Epithelial cell of esophagus (primary cell): ENCODE measurements at places on chromosomes 7 and 10.

DNA sequence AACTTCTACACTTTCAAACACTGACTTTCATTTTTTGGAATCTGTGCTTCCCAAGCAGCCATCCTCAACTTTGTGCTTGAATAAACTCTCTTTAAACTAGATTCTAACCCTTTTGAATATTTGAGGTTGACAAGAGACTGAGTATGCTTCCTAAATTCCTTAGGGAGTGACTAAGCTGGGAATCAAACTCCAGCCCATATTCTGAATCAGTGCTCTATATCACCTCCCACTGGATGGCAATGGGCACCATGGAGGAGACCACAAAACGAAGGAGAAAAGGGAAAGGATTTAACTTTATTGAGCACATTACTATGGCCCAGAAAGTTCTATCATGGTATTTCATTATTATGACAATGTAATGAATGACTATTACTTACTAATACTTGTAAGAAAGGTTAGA, 17.2 kb upstream of the SLC26A4 start:
- DNase-seq = peak; percentile 40

DNA sequence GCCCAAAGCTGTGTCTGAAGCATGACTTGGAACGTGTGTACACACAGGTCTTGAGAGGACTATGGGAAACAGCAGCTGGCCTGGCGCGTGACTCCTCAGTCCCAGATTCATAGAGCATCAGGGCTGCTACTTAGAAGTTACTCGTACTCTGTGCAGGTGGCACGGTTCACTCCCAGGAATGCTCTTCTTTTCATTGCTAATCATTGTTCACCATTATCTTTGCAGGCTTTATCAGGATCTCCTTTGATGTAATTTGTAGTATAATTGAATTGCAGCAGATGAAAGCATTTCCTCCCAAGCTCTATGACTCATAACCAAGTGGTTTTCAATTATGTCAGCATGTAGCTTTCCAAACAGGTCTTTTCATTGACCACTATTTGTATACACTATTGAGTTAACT, 938.9 kb downstream of the NRG3 start:
- DNase-seq = peak; percentile 7

DNA sequence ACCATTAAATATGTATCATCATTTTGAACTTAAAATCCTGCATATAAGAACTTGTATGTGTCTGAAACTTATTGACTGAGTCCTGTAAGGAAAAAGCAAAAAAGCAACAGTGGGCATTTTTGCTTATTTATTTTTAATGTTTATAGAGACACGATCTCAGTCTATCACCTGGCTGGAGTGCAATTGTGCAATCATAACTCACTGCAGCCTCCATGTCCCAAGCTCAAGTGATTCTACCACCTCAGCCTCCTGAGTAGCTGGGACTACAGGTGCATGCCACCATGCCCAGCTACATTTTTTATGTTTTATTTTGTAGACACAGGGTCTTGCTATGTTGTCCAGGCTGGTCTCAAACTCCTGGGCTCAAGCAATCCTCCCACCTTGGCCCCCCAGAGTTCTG, 32.2 kb downstream of the MYL10 start:
- no peak for DNase-seq

- DNase-seq = peak; percentile 32
These were observed 19.8 kb upstream of the FAM133B start for GRCh38 chr7:92609921-92610518.

- DNase-seq = peak; percentile 98
These were observed 19.4 kb upstream of the TNS3 start for GRCh38 chr7:47601119-47601880.

DNA sequence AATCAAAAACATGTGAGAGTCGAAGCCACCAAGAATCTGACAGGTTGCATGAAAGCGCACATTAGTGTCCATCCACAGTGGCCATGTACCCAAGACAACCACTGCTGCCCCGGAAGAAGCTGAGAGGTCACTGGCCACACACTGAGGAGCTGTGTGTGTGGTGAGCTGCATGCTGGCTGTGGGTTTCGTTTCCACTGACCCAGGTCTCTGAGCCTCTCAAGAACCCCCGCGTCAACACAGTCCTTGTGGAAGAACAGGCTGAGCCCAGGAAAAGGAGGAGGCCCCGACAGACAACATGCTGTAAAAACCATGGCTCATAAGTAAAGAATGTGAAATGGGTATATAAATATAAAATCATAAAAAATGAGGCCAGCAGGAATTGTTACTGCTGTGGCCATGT, 8.2 kb downstream of the VIPR2 start:
- no peak for DNase-seq

- no peak for DNase-seq
These were observed 494.0 kb downstream of the KIF20B start for GRCh38 chr10:90195288-90195840.

DNA sequence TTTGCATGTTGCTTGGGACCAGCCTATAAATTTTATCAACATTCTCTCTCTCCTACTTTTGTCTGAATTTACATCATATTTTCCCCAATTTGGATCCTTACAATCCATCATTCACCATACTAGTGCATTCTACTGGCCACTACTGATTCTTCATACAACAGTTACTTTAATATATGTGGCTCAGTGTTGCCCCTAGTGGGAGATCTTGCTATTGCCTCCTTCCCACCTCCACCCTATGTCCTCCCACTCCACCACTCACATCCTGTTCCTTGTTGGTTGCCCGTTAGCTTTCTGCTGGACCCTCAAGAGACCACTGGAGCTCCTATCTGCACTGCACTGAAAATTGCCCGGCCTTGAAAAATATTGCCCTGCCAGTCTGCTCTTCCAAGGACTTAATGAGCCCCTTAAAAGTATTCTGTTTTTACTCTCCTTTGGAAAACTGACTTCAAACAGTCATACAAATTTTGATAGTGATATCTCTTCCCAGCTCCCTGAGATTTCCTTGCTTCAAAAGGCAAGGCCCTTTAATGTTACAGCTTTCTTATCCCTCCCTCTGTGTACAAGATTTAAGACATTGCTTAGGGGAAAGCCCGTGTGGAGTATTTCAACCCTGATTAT, 243.2 kb upstream of the TMEM229A start:
- peak; percentile 51 for DNase-seq

DNA sequence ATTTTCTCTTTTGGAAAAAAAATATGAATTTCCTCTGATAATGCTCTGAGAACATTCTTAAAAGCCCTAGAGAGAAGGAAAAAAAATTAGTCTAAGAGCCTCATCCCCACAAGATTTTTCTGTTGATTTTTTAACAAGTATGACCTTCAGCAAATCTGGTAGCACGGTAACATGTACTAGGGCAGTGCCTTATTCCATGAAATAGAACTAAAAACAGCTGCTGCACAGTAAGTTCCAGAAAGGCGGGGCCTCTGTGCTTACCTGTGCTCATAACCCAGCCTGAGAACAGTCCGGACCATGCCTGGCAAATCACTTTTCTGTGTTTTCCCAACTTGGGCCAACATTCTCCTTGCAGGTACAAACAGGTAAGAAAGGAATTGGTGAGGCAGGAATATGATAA, 519.1 kb upstream of the AKR1E2 start:
- DNase-seq = peak; percentile 56

GRCh38 chr7:40621592-40621998, 486.8 kb downstream of the SUGCT start:
- no peak for DNase-seq

DNA sequence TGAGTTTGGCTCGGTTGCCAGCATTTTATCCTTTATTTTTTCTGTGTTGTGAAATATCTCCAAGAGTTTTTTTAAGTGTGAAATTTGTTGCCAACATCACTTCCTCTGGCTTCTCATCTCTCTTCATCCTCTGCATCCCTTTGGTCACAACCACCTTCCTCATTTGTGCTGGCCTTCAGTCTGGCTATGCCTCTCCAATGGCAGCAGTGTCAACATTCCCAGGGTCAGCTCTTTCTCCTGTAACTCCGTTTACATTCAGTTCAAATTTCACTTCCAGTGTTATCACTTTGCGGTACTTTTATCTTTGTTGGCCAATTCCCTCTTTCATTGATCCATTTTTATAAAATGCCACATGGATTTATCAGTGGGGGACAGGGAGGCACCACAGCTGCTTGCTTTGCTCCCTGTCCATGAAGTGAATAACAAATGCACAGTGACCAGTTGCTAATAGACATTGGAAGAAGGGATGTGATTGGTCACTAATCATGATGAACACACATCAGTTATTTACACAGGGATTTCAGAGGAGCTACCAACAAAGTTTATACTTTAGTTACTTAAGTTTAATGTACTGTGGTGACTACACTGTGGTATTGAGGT, 311.4 kb upstream of the LRGUK start:
- DNase-seq = no peak

GRCh38 chr10:62924344-62924748, 108.2 kb upstream of the EGR2 start:
- DNase-seq = peak; percentile 40

GRCh38 chr10:111593578-111593977, 516.7 kb downstream of the ADRA2A start:
- DNase-seq = peak; percentile 42

- DNase-seq = peak; percentile 51
These were observed 967 bp upstream of the GLI3 start for GRCh38 chr7:42237811-42238541.

DNA sequence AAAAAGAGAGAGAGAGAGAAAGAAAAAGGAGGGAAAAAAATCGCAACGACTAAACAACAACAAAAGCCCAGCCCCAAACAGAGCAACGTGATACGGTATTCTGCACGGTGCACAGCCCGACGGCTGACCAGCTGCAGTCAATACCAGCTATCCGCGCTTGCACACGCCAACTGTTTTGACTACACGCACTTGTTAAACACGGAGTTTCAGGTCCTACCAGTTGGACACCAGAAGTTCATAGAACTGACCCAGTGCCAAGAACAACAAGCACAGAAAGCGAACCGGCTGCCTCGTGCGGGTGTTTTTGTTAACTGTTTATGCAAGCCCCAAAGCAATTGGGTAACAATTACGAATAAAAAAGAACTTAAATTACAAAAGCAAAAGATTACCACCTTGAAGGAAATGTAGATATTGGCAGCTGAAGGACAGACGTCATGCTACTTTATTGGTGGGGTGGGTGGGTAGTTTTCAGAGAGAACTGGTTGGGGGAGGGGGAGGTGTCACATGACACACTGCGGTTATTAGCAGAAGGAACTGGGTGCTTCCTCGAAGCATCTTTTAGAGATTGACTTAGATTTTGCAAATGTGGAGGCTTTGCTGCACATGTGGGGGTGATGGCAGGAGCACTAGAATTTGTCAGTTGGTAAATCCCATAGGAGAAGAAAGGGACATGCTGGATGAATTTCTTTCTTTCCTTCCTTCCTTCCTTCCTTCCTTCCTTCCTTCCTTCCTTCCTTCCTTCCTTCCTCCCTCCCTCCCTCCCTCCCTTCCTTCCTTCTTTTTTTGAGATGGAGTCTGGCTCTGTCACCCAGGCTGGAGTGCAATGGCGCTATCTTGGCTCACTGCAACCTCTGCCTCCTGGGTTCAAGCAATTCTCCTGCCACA, 110.6 kb upstream of the EFCAB10 start:
- peak; percentile 90 for DNase-seq

DNA sequence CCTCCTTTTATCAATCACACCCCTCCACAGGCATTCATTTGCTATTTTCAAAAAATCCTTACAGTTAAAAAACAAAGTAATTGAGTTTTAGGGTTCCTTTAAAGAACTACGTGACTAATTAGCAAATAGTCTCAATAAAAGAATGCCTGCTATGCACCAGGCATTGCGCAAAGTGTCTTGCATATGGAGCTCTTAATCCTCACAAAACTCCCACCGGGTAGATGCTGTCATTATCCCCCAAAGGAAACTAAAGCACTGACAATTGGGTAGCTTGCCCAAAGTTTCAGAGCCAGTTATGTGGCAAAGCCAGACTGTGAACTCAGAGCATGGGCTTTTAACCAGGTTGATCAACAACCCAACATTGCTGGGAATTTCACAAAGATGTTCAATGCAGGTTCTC, 305.7 kb downstream of the ELMO1 start:
- no peak for DNase-seq

- DNase-seq = no peak
These were observed 48.5 kb upstream of the CFAP46 start for GRCh38 chr10:132990684-132991545.

DNA sequence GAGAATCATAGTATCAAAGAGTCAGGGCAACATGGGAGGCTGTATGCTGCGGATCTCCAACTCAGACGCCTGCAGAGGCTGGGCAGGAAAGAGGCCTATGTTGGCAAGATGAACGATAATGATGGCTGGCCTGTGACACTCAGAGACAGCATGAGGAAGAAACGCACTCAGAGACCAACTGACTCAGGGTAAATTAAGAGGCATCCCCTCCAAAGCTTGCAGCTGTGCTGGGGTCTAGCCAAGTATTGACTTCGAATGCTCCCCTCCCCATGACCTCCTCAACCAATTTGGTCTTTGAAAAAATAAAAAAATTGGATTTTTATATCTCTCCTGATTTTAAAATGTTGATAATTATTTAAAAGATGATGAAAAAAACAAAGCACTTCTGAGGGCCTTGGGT, 718.9 kb downstream of the GRID1 start:
- no peak for DNase-seq

GRCh38 chr10:49567810-49568209, 28.9 kb upstream of the ERCC6 start:
- no peak for DNase-seq

DNA sequence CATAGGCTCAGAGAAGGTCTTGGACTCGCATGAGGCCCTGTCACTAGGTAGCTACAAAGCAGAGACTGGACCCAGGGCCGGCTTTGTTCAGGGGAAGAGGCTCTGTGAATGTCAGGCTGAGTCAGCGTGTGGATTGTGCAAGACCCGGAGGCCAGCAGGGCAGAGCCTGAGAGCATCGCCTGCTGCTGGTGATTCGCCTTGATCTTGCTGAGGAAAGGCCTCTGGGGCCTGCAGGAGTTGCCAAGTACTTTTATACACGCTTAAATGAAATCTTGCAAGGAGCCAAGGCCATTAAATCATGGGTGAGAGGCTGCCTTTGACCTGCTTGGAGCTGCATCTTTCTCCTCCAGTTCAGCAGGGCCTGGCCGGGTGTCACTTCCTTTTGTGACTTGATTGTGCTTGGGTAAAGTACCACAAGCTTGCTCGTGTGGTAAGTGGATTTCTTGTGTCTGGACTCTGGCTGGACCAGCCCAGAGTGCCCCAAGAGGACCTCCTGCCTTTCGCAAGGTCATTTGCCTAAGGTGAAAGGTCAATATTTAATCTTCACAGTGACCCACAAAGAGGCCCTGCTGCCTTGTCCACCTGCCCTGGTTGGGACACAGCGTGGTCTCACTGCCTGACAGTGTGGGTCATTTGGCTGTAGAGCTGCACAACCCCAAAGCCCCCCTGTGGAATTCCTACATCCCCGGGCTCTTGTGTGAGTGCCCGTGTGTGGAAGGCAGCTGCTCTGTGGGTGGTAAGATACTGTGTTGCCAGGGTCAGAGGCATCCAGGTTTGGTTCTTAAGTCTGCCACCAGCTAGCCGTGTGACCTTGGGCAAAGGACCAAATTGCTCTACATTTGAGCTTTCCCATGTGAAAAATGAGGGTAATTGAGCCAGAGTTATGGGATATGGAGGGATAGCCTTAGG, 38.6 kb upstream of the SH2D4B start:
- peak; percentile 98 for DNase-seq

- no peak for DNase-seq
These were observed 15.4 kb upstream of the MEST start for GRCh38 chr7:130476297-130477150.

- DNase-seq = peak; percentile 41
These were observed 97.6 kb upstream of the GPR22 start for GRCh38 chr7:107372298-107372697.

GRCh38 chr10:13759168-13759567, 172.4 kb downstream of the PRPF18 start:
- DNase-seq = no peak
